ENCODE measurements at places on chromosomes 11 and 22.

GRCh38 chr11:102761646-102762238, 18.7 kb downstream of the MMP10 start:
- peak; percentile 91 for DNase-seq

DNA sequence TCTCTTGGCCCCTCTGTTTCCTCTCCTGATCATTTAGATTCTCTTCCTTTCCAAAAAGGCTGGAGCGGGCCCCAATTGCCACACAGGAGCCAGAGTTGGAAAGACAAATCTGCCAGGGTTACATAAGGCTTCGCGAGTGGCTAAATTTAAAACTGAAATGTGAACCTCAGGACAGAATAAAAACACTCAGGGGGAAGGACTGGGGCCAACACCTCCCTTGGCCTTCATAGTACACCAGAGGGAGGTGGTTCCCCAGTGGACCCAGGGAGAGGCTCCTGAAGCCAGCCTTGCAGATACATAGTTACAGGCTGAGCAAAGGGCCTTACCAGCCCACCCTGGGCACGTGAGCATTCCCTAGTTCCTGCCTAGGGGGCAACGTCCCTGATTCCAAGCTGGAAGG, 150.1 kb downstream of the MN1 start:
- DNase-seq: no peak

GRCh38 chr11:45486461-45486860, 179.0 kb downstream of the CHST1 start:
- no peak for DNase-seq

GRCh38 chr11:86416494-86416893, 41.8 kb downstream of the CCDC81 start:
- DNase-seq: peak; percentile 9

GRCh38 chr11:119091178-119091577, 6.5 kb downstream of the HMBS start:
- DNase-seq: no peak

GRCh38 chr11:38680166-38680565, 2082.1 kb upstream of the RAG2 start:
- peak; percentile 24 for DNase-seq

DNA sequence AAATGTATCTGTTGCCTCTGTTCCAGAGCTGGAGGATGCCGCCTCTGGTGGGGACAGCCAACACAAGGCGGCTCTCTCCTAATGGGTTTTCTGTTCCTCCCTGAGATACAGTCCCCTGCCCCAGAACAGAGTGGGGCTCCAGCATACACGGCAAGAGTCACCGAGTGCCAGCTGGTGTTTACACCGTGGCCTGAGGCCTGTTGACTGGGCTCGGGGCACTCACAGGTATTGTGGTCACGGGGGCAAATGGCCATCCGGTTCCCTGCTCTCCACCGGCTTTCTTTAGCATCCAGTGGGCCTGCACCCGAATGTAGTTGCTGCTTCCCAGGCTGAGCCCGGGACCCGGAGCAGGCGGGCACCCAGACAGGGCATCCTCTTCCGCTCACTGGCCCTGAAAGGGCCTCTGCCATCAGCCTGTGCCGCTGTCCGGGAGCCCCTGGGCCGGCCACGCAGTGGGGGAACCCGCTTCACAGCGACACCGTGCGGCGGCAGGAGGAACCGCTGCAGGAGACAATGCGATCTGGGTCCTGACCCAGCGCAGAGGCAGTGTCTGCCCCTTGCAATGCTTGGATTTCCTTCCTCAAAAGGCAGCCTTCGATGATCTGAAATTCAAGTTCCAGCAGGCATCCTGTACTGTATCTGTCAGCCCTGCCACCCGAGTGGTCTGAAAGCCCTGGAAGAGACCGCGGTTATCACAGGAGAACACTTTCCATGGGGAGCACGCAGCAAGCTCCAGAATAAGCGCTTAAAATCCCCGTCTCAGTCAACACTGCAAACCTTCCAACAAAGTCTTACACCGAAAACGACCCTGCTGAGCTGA, 859 bp upstream of the KRTAP5-5 start:
- peak; percentile 37 for DNase-seq

GRCh38 chr11:133724116-133724515, 121.2 kb downstream of the SPATA19 start:
- no peak for DNase-seq

GRCh38 chr11:126585388-126585773, 229.9 kb downstream of the ST3GAL4 start:
- no peak for DNase-seq

DNA sequence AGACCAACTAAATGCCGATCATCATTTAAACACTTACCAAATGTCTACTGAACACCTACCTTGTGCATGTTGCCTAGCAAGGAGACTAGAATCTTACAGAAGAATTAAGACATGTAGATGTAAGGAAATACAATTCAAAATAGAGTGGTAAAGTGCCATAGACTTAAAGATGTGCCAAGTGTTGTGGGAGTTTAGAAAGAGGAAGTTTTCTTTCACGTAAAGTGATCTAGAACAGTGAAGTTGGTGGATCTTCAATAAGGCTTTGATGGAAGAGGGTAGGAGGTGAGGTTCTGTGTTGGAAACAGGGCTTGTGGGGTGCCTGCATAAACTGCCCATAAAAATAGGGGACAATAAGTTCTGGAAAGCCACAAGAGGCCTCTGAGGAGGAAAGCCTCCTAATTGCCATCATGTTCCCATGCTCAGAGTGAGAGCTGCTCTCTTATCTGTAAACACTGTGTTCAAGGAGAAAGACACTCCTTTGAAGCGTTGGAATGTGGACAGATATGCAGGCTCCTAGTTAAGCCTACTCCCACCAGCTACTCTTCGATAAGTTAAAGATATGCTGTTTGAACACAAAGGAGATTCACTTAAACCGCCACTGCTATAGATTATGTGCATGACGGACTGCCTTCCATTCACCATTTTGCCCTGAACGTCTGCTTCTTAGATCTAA, 66.7 kb downstream of the HSD17B12 start:
- DNase-seq: no peak

GRCh38 chr11:34068111-34068510, 16.6 kb downstream of the CAPRIN1 start:
- DNase-seq: peak; percentile 36

DNA sequence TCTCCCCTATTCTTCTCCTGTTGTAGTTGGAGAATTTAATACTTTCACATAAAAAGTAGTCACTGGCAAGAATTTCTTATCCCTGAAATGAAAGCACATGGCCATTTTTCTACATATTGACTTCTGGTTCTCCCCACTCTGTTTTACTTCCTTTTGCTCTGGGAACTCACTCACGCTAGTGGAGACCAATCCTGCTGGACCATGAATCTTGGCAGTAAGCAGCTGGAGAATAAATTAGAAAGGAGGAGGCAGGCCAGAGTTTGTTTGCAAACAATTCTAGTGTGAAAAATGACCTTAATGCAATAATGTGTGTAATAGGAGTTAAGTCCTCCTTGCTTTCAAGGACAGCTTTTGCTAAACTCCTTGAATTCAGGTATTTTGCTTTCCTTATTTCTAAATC, 412.3 kb upstream of the CHORDC1 start:
- DNase-seq: no peak

DNA sequence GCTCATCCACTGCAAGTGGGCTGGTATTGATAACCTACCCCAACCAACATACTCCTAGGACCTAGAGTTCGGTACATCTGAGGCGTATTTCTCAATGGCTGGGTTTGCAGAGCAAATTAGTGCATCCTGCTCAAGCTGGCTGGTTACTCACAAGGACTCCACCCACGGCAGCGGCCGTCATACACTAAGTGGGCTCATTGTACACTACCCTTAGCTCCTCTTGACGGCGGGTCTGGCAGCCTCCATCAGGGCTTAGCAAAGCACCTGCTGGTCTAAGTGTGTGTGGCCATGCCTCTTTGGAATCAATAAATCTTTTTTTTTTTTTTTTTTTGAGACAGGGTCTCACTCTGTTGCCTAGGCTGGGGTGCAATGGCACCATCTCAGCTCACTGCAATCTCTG, 20.2 kb upstream of the KCNJ11 start:
- no peak for DNase-seq

- no peak for DNase-seq
Observed at GRCh38 chr11:134152696-134153095, 71.1 kb downstream of the NCAPD3 start.

DNA sequence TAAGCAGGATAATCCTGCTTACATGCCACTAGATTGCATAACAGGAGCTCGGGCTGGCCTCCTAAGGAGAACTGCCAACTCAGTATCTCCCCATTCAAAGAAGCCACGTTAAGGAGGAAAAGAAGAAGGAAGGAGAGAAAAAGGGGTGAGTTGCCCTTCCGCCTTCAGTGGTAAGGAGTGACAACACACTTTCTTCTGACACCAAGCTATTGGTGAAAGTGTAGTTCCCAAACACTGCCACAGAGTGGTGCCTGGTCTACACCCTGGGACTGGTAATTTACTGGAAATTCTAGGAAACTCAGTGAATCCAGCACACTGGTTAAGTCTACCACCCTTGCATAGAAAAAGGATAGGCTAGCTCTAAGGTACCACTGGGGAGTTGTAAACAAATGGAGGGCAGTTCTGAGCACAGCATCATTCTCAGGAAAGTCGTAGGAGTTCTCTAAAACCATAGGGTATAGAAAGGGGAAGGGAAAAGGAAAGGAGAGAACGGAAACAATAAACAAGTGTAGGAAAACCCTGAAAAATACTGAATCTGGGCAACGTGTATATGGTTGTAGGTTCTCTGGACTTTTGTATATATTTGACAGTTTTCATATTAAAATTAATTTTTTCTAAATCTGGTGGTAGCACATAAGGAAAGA, 58.2 kb downstream of the RRAS2 start:
- peak; percentile 75 for DNase-seq

GRCh38 chr11:84714316-84714780, 912.8 kb downstream of the DLG2 start:
- DNase-seq: peak; percentile 66

- no peak for DNase-seq
Observed at GRCh38 chr11:68682531-68682961, 1.8 kb upstream of the GAL start.

GRCh38 chr22:31106001-31106571, 1.3 kb downstream of the SELENOM start:
- peak; percentile 30 for DNase-seq

DNA sequence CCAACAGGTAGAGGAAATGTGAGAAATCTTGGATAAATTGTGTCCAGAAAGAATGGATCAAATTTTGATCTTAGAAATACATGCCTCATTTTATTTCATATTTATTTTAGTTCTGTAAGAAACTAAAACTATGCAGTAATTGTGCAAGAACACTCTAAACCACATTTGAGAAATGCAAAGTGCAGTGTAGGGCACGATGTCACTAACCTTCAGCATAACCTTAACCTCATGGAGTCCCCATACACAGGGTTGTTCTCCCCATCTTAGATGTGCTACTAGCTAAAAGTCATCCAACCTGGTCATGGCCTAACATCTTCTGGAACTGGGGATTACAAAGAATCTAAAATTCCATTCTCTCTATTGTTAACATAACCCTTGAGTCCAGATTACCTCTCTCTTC, 48.4 kb upstream of the ARHGAP42 start:
- no peak for DNase-seq

GRCh38 chr11:125372911-125373310, 123.2 kb downstream of the FEZ1 start:
- DNase-seq: no peak

GRCh38 chr11:128520206-128520887, 67.0 kb downstream of the ETS1 start:
- no peak for DNase-seq

GRCh38 chr22:23704829-23705228, 14.0 kb downstream of the RGL4 start:
- DNase-seq: no peak

DNA sequence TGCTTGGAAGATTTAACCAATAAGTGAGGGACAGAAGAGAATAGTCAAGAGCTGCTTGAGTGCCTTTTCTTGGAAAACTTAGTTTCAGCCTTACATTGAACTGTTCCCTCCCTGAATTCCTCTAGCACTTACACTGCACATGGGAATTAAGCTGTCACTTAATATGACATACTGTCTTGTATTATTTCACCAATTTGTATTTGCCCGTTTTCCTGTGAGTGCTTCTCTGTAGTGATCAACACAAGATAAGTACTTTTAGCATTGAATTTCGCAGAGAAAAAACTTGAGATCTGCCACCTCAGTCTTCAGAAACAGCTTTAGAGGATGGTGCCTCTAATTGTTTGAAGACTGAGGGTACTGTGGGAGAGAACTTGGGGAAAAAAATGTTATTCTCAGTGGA, 3.7 kb downstream of the SPCS2 start:
- no peak for DNase-seq

- DNase-seq: no peak
Observed at GRCh38 chr22:34356481-34356880, 436.2 kb upstream of the LARGE1 start.

- DNase-seq: no peak
Observed at GRCh38 chr11:127693686-127694085, 693.1 kb upstream of the KIRREL3 start.

DNA sequence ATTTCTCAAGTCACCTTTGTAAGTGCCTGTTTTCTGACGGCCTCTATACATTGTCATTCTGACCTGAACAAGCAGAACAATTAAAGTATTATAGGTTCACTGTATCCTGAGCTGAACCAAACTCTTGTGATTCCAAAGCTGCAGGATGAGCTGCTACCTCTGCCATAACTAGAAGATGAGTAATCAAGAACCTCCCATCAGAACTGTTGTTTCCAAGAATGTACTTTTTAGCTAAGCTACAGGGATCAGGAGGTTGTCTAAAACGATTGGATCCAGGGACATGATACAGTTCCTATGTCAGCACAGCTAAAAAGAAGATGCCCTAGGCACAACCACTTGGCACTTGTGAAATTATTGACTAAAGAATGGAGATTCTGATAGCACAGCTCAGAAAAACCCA, 288.4 kb upstream of the CCDC90B start:
- DNase-seq: peak; percentile 24

DNA sequence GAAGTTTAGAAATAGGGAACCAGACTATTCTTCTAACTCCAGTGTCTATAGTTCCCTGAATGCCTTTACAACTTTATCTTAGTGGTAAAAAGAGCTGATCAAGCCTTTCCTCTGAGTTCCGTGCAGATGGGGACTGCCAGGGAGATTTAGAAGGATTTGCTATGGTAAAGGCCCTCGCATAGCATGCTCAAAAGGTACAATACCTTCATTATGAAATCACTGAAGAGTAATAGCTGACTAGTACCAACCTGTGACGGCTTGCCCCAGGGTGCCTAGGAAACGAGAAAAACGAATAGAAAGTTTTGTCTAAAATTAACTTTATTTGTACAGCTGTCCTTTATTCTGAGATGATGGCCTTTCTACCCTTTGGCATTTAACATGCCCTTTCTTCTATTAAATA, 150.1 kb upstream of the ARHGAP42 start:
- DNase-seq: no peak

DNA sequence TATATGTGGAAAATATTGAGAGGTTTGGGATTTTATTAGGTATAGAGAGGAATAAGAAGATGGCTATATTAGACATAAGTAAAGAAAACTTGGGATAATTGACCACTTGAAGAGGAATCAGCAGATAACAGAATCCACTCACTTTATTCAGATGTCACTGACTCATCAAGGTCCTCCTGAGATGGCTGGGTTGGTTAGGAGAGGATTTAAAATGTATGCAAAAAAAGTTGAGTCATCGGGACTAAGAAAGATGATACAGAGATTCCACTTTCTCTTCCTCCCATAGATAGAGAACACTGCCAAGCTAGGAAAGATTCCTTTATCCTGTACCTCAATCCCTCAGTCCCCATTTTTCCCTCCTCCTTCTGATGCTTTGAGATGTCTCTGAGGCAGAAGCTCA, at the start of gene OR6A2:
Gene OR6A2, minus strand, starts transcription at position 288 of the 400 bp plus-strand sequence. CDS start 3,981 bp downstream, outside the sequence.
- peak; percentile 1 for DNase-seq

All from fibroblast of skin of back (primary cell).